ENCODE measurements at places on chromosomes 4 and X.

DNA sequence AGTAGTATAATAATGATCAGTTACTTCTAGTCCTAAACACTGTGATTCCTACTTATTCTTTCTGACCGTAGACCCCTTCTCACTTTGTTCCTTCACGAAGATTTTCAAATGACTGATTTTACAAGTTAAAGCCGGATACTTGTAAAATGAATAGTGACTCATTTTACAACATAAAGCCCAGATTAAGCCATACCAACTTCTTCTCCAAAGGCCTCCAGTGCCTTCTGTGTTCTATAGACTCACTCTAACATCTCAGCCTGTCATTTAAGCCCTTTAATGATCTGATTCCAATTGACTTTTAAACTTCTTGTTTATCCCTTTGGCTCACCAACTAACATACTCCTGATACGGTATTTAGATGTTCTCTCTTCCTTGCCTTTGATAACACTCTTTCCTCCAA is 480.0 kb upstream of the HS3ST1 start:
- no peak for DNase-seq

DNA sequence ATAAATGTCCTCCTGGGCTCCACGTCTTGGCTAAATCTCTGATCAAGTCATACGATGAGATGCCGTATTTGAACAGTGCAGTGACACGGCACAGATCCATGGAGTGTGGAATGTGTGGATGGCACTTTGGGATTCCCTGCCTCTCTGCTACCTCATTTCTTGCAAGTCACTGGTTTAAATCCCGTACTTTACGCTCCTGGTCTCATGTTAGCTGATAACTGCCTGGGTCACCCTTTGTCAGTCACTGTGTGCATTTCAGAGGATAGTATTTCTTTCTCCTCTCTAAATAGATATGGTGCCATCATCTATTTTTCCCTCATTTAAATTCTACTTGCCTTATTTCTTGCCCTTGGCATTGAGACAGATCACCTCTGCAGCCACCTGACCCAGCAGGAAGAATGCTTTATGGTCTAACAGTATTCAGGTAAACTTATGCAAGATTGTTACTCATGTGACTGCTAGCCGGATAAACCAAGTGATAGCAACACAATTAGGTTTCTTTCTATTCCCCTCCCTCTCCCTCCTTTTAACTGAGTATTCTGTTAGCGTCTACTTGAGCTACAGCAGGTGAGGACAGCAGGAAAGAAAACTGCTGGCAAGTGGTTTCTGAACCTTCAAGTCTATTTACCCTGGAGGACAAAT is 2.8 kb downstream of the EGF start:
- DNase-seq = no peak

GRCh38 chr4:7596918-7597606 is 162.3 kb upstream of the PSAPL1 start:
- DNase-seq = no peak

- DNase-seq = no peak
Measured at GRCh38 chr4:152663203-152664066, 16.4 kb downstream of the TMEM154 start.

DNA sequence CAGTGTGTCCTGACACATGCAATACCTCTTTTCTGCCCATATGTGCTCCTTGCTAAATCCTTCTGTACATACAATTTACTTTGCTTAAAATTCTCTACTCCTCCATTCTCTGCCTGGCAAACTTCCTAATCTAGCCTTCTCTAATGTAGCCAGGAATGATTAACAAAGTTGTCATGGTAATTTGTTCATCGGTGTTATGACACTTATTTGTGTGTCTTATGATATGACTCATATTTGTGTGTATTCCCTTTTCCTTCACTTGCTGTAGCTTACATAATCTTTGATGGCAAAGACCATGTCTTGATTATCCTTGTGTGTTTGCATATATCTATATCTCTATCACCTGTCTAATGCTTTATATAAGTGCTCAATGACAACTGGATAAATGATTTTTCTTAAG is 133.3 kb downstream of the COL25A1 start:
- DNase-seq = no peak

- no peak for DNase-seq
Measured at GRCh38 chrX:82127228-82128123, 925.6 kb downstream of the SH3BGRL start.

DNA sequence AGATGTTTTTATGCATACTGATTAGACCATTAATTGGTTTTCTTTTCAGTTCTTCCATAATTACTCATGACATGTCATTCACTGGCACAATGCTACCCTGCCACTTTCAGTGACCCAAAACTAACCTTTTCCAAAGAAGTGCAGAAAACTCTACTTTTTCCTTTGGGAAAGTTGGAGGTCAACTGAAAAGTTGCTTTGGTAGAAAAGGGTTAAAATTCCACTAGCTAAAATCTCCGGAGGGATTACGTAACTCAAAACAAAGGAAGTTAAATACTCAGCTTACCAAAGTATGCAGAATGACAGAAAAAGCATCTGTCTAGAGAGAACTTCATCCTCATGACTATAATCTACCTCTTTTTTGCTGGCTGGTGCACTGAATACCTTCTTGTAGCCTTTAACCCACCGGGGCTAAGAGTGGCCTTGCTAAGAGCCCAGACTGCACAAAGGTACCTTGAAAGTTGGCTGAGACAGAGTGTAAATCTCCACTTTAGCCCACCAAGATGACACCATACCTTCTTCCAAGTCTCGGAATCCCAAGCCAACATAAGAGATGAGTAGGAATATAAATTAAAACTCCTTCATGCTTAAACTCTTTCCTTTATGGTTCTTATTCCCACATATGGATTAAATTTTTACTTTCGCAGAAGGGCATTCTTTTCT is 1099.5 kb upstream of the INTU start:
- DNase-seq = no peak

DNA sequence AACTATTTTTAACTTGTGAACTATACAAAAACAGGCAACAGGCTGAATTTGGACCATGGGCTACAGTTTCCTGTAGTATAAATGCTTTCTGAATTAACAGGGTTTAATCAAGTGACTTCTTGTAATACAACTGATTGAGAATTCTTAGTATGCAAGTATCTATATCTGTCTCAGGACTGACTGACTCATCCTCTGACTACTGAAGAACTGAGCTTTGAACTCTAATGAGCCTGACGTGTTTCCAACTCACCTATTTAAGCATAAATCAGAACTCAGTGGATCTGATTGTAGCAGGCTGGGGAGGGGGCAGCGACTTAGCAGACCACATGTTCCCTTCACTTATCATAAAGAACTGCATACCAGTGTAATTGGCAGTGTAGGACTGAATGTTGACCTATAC is 7.8 kb downstream of the SPATA4 start:
- no peak for DNase-seq

- DNase-seq = no peak
Measured at GRCh38 chr4:95847908-95848460, 8.1 kb downstream of the PDHA2 start.

GRCh38 chrX:97909245-97909644 is 1025.5 kb downstream of the RPA4 start:
- DNase-seq = no peak

GRCh38 chr4:69951602-69952001 is 13.9 kb downstream of the CSN2 start:
- DNase-seq = no peak

DNA sequence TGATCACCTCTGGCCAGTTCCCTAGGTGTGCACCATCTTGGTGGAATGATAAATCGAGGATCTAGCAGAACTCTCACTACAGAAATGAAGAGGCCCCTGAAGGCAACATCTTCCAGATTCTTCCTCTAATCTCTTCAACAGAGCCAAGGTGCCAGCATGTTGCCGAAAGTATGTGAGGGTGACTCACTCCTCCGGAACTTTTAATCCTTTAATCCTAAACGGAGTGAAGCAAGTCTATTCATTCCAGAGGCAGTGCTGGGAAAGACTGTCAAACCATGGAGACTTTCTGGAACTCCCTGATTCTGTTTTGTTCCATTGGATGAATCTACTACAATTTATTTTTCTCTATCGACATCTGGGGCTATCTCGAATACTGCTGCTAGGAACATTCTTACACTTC is 68.7 kb downstream of the SUPT20HL2 start:
- DNase-seq = no peak

GRCh38 chr4:94668724-94669123 is 89.0 kb upstream of the BMPR1B start:
- DNase-seq = no peak

DNA sequence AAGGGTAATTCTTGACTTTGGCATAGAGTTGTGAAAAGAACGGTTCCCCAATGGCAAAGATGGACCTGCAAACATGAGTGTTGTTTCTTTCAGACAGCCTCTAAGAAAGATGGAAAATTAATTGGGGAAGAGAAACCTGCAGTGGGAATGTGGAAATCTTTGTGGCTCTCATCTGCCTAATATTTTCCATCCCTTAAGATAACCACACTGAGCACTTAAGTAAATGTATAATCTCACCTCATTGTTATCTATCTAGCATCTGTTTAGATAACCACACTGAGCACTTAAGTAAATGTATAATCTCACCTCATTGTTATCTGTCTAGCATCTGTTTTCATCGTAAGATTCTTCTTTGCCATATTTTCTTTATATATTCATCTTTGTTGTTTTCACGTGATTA is 149.3 kb downstream of the NWD2 start:
- no peak for DNase-seq

- no peak for DNase-seq
Measured at GRCh38 chr4:127141856-127142255, 490.9 kb upstream of the INTU start.

GRCh38 chr4:57091657-57092162 is 18.5 kb downstream of the IGFBP7 start:
- DNase-seq = no peak

GRCh38 chrX:129565046-129565650 is 25.1 kb downstream of the OCRL start:
- no peak for DNase-seq

- DNase-seq = no peak
Measured at GRCh38 chr4:7861440-7861881, 78.2 kb downstream of the AFAP1 start.

DNA sequence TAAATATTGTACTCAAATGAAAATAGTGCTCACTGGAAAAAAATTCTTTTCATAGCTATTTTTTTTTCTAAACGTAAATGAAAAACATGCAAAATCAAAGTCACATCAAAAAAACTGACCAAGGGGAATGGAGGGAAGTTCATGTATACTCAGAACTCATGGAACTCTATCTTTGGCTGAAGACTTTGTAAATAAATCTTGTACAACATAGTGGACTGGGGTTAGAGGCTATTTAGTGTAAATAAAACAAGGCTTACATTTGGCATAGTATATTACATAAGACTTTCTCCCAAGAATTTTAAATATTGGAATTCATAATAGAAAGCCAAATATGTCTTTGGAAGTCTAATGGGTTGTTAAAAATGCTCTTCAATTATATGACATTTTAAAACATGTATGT is 59.8 kb upstream of the PDE5A start:
- no peak for DNase-seq

DNA sequence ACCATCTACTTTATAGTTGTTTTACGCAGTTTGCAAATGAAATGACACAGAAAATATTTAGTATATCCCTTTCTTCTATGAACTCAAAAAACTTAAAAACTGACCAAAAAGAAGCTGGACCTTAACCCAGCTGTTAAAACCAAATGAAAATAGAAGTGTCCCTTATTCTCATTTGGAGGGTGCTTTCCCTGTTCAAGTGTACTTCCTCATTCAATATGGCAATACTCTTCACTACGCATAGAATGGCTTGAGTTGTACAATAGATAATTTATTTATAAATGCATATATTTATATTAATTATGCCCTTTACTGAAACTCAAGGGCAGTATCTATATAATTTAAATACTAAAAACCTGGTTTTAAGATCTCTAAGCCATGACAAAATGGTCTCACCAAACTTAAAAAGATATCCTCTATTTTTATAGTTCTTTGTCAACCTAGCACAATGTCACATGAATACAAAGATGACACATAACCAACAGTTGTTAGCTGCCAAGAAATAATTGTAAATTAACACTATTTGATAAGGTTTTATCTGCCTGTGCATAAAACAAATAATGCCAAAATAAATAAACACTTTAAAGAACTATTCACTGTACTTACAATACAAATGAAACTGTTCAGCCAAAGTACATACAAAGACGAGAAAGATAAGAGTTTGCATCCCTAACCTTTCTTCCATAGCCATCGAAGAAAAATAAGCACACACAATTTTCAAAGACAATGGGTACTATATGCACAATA is 25.2 kb downstream of the YTHDC1 start:
- DNase-seq = no peak

- DNase-seq = no peak
Measured at GRCh38 chr4:64564126-64564525, 154.9 kb upstream of the TECRL start.

GRCh38 chrX:68915778-68916177 is 87.0 kb downstream of the EFNB1 start:
- DNase-seq = no peak

GRCh38 chr4:40550948-40551462 is 78.7 kb downstream of the RBM47 start:
- no peak for DNase-seq

DNA sequence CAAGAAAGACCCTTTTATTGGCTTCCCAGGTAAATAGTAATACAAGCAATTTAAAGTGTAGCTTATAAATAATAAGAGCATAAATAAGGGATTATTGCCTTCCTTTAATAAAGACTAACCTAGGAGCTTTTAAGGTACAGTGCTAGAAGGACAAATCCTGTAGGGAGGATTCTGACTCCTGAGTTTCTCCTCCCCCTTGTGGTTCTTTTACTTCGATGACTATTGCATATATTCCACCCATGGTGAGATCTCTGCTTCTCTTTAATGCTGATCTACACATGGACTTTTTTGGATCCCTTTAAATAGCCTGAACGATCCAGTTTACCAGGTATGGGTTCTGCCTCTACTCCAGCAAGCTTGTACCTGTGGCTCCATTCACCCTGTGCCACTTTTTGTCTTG is 2.5 kb downstream of the GALNT7 start:
- DNase-seq = no peak

Measured in stimulated activated CD8-positive, alpha-beta memory T cell treated with anti-CD3 and anti-CD28 coated beads, Interleukin-2, amount 100 ng/mL, for 1 hour (primary cell).